ENCODE measurements at places on chromosomes 16 and 17.

- no peak for DNase-seq
Observed at GRCh38 chr17:80778716-80779115, 212.9 kb upstream of the CHMP6 start.

DNA sequence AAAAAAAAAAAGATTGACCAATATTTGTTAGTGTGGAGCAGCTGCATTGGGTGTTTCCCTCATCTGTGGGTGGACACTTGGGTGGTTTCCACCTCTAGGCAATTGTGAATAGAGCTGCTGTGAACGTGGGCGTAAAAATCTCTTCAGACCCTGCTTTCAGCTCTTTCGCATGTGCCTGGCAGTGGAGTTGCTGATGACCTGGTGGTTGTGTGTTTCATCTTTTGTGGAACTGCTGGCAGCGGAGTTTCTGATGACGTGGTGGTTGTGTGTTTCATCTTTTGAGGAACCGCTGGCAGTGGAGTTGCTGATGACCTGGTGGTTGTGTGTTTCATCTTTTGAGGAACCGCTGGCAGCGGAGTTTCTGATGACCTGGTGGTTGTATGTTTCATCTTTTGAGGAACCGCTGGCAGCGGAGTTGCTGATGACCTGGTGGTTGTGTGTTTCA lies 21.4 kb downstream of the ZC3H18 start:
- peak; percentile 10 for DNase-seq

- peak; percentile 81 for DNase-seq
Observed at GRCh38 chr16:85898521-85899442, at the start of gene IRF8. IRF8 (plus strand) TSS chr16:85899162; CDS start chr16:85903016, 3,854 bp downstream.

DNA sequence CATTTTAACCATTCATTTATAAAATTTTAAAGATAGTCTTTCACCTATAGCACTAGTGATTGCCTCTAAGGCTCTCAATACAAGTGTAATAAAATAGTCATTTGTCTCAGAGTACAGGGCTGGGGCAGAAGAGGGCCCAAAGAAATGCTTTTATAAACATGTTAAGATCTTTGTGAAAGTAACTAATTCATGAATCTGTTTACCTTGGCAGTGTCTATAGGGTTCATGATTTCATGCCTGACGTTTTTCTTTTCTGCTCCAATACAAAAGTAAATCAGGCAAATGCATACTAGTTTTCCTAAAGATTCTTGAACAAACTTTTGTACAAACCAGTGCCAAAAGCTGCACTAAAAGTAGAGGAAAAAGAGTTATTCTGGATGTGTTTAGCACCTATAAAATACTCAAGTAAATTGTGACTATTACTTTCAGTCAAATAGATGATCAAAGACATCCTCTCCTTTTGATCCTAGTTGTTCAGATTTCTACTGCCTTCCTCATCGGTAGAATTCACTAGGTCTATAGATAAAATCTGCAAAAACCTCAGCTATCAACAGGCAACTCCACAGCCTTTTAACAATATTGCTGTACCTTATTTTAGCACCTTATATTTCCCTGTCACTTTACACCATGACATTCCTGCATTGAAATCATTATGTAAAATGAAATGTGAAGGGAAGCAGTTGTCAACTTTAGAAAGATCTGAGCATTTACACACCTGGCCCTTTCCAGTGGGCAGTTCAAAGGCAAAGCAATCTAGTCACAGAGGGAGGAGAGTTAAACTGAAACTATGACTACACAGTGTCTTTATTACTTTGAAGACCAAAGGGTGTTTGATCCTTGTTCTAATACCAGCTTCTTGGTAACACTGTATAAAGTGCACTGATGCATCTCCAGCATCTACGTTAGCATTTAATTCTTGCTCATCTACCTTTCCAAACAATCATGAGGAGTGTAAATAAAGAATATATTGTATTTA lies 100.0 kb upstream of the MED13 start:
- no peak for DNase-seq

DNA sequence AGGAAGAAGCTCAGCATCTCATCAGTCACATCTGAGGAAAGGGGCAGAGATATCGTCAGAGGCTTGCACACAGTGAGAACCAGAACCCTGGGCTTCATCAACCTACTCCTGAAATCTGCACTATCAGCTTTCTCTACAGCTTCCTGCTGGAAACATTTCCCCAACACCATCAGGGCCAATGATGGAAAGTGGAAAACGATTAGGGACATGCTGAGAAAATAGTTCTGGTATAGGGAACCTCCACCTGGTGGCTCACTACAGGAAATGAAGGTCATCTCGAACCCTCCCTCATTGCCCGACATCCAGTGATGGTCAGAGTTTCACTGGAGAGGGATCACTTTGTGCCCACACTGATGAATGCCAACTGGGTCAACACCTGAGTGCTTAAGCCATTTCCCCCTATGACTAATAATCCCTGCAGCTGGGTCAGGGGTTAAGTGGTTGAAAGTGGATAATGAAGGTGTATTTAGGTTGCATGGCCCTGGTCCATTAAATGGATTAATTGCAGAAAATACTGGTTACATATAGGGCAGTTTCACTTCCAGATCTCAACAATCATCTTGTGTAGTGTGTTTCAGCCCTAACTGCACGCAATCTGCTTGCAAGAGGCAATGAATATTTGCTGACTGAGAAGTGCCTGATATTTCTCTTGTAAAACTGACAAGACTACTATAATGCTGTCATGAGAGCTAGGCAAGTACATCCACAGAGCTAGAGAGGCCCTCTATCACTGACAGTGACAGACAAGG lies 43.1 kb upstream of the GSG1L start:
- DNase-seq: no peak

DNA sequence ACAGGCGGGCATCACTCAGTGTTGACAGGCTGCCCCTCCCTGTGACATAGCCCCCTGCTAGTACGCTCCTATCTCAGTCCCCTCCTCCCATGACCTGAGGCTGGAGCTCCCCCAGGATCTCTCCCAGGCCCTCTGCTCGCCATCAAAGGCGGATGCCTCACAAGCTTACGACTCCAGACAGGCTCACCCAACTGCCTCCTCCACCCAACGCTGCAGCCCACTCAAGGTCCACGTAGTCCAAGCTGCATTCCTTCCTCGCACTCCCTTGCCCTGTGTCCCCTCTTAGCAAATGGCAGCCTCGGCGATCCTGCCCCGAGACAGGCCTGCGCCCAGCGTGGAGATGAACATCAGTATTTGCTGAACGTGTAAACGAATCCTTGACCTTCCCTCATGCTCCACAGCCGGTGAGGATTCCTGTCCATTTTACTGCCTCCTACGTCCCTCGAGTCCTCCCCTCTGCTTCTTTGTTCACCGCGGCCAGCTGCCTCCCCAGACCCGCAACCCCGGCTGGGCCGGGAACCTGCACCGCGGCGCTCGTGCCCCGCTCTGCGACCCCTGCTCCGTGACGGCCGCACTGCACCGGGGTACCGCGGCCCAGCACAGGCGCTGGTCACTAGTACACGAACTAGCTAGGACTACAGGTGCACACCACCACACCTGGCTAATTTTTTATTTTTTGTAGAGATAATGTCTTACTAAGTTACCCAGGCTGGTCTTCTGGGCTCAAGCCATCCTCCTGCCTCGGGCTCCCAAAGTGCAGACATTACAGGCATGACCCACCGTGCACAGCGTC lies 838 bp upstream of the TMEM97 start:
- DNase-seq: peak; percentile 22

DNA sequence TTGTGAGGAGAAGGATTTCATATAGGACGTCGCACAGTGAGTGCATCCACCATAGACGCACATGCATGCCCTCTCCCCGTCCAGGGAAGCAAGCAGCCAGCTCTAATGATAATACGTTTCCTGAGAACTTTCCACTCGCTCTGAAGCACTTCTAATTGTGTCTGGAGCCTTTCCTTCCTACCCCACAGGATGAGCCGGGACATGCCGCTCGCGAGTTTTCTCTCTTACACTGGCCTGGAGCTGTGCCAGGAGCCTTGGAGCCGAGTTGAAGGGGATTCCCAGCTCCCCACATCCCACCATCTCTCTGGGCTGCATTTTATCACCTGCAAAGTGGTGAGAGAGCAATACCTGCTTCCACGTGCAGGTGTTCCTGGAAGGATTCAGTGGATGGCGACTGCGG lies 368.1 kb downstream of the C16orf95 start:
- DNase-seq: no peak

GRCh38 chr17:35607239-35607847 lies 20.2 kb downstream of the AP2B1 start:
- DNase-seq: no peak

DNA sequence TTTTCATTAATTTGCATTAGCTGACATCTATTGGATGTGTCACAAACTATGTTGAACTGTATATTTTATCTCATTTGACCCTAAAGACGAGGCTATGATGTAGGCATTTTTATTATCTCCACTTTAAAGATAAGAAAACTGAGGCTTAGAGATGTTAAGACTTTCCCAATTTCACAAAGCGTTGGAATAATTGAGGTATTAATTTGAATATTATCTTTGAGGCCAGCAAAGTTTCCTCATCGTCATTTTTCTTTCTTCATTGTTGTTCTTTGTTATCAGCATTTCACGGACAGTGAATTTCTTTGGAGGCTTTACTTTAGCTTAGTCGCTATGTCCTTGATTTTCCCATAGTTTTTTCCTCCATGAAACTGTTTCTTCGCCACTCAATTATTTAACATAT lies 227.5 kb upstream of the MYOCD start:
- DNase-seq: no peak

DNA sequence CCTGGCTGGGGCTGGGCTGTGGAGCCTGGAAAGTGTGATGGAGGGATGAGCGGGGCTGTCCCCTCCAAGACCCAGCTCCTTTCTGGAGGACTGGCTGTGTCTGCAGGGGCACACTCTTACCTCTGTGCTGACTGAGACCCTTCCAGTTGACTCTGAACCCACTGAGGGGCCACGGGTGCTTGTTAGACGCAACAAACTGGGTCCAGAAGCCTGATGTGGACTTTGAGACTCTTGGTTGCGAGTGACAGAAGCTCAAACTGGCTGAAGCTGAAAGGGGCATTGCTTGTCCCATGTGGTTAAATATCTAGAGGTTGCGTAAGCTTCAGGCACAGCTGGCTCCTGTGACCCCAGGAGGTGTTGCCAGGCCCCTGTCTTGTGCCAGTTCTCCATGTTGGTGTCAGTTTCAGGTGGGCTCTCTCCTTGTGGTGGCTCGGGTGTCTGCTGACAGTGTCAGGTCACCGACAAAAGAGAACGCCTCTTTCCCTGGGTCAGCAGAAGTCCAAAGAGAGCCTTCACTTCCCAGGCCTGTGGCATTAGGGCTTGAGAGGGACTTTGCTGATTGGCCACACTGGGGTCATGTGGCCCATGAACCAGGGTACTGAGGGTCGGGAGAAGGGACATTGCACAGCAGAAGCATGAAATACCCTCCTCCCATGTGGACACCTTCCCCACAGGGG lies 16.7 kb downstream of the ADCY7 start:
- no peak for DNase-seq

DNA sequence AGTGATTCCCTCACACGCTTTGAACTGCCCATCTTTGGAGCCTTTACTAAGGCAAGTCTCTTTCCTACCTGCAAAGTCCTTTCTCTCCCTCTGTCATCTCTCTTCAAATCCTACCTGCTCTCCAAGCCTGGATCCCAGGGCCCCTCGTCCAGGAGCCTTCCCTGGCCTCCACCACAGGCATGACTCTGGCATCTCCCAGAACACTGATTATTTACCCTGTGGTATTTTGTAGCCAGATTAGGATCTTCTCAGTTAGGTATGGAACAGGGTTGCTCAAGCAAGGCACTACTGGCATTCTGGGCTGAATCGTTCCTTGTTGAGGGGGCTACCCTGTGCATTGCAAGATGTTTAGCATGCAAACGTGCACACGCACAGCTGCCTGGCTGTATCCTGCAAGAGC lies 31.9 kb upstream of the POLR3E start:
- DNase-seq: no peak

GRCh38 chr16:20904507-20905081 lies 4.0 kb downstream of the LYRM1 start:
- DNase-seq: no peak

- DNase-seq: no peak
Observed at GRCh38 chr17:30239089-30239462, 3.6 kb upstream of the SLC6A4 start.

DNA sequence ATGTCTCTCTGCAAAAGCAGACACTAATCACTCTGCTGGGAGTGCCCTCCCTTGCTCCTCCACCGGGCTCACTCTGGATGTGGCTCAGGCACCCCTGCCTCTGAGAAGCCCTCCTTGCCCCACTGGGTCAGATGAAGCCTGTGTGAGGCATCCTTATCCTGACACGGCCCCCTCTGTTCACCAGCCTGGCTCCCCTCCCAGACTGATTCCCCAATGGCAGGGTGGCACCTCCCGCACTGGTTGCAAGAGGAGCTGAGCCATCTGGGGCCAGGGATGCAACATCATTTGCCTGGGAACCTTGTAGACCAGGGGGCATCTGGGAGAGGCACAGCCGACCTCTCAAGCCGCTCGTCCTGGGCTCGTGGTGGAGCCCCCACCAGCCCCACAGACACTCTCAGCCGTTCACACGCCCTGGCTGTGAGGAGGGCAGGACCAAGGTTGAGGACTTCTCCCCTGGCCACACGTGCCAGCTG lies 6.7 kb downstream of the SMTNL2 start:
- no peak for DNase-seq

DNA sequence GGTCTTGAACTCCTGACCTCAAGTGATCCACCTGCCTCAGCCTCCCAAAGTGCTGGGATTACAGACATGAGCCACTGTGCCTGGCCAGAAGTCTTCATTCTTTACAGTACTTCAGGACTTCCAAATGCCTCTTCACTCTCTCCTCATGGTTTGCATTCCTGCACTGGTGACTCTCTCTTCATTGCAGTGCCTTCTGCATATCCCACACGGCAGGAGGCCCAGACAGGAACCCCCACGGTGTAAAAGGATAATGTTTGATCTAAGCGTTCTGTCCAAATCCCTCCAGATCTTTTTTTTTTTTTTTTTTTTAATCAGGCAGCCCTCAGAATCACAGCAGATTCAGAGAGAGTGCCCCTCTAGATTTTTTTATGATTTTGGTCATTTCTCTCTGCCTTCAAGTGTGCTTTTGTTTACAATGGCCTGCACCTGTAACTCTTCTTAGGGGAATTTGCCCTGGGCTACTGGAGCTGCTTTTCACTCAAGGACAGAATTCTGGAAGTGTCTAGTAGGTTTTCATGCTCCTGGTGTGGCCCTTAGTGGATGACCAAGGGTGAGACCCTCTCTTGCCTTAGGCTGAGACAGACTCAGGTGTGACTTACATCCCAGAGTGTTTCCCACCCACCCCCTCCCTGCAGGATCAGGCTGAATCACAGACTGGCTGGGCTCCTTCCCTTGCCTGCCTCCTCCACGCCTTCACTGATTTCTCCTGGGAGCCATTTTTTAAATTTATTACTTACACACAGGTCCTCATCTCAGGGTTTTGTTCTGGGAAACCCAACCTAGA lies 19.8 kb upstream of the NF1 start:
- no peak for DNase-seq
